ENCODE measurements at places on chromosomes 7 and 10.

DNA sequence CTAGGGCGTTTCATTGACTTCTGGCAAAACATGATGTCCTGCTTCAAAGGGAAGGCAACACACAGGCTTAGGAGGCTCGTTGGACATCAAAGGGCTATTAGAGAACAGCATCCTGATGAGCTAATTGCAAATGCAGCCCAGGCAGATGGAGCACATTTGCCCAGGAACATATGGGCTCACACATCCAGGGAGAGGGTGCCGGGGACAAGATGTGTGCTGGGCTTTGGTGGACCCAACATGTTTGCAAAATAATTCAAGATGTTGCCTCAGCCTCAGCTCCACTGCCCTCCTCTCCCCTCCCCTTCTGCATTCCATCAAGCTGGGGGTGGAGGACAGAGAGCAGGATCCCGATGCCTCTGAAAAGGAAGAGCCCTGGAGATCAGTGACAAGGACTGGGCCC is 217.1 kb upstream of the ZMIZ1 start:
- DNase-seq, result no peak

- DNase-seq, result no peak
Measured at GRCh38 chr10:124588736-124589490, 127.3 kb downstream of the LHPP start.

DNA sequence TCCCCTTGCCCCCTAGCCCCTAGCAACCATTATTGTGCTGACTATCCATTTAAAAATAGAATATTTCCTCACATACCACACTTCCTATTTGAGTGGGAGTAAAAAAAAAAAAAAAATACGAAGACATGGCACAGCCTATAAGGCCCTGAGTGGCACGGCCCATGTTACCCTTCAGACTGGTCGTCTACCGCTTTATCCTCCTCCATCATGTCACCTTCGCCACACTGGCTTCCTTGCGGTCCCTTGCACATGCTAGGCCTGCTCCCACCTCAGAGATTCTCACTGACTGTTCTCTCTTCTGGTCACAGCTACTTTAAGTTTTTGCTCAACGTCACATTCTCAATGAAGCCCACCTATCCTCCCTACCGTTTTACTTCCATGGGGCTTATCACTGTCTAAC is 130.3 kb downstream of the ATE1 start:
- no peak for DNase-seq

- DNase-seq, result no peak
Measured at GRCh38 chr10:131220601-131221171, 90.8 kb downstream of the TCERG1L start.

DNA sequence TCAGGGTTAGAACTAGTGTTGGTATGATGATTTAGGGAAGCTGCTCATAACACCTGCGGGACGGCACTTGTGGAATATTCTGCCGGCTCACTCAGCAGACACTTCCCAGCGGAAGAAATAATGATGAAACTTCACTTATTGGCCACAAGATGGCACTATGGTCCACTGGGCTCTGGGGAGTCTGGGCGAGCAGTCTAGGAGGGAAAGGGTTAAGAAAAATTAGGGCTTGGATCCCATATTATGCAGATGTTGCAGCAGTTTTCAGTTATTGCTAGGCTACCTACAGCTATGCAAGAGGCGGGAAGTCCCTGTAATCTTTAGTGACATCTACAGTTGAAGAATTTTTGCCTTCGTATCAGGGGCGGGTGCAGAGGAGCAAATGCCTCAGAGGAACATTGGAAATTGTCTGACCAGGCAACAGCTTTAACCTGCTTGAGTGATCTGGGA is 238.7 kb upstream of the PRSS58 start:
- peak; percentile 42 for DNase-seq

- DNase-seq, result no peak
Measured at GRCh38 chr10:132616170-132616995, 78.8 kb downstream of the INPP5A start.

DNA sequence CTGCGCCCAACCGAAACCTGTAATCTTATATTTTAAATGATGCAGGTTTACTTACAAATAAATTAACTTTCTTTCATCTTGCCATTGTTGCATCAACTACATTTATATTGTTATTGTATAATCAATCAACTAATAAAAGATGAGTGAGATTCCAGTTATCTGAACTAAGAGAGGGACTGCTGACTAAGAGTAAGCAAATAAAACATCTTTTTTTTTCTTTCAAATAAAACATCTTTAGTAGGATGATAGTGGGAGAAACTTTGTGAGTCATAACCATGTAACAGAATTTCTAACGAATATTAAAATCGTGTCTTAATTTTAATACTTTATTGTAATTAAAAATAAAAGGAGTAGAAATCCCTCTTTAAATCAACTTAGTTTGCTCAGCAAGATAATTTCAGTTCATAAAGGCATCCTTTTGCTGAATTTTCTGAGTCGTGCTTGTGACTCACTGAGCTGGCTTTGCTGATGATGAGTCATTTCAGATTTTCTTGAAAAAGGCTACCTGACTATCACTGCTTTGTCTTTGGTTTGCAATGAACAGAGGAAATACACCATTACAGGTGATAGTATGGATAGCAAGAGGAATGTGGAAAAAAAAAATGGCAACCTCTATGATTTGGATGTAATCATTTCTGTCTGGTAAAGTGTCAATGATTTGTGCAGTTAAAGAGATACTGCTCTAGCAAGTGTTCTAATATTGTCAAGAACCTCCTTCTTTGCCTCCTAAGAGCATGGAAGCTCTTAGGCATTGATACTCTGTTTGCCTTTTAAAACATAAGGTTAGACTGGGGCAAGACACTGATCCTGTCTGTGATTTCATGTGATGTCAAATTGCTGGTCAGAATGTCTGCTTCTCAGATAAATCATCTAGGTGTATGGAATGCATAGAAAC is 119.5 kb downstream of the GPR158 start:
- DNase-seq, result peak; percentile 71

- no peak for DNase-seq
Measured at GRCh38 chr7:74718336-74718735, 55.5 kb upstream of the NCF1 start.

GRCh38 chr10:122264931-122265330 is 6.2 kb upstream of the BTBD16 start:
- DNase-seq, result no peak

GRCh38 chr7:70679661-70680060 is 452.3 kb upstream of the GALNT17 start:
- DNase-seq, result no peak

- no peak for DNase-seq
Measured at GRCh38 chr10:115963848-115964247, 309.2 kb downstream of the GFRA1 start.

DNA sequence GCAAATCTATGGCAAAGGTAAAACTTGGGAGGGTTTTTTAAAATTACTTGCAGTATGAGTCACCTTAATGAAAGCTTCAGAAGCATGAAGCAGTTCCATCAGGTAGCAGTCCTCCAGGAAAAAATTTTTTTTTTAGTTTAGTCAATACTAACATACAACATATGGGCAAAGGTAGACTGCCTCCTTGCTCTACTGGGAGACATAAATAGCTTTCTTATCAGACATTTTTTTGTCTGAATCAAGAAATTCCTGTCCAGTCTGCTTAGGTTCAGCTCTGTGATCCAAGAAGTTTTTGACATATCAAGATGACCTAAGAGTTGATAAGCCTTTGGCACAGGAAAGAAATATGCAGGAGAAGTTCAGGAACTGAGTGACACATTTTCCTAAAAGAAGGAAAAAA is 171.5 kb upstream of the TCF7L2 start:
- no peak for DNase-seq

DNA sequence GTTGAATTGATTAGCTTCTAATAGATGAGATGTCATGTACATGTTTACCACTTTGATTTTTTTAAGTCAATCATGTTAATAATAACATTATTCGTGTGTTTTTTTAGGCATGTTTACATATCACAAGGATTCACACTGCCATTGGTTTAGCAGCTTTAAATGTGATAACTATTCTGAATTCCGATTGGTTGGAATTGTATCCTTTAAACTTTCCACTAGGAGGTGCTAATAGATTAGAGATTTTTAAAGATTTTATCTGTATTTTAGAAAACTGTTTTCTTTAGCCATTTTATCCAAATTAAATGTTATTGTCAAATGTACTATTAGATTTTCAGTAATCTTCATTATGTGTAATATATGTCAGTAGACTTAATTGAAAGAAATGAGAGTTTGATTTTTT is 83.2 kb downstream of the HECTD2 start:
- DNase-seq, result peak; percentile 32

DNA sequence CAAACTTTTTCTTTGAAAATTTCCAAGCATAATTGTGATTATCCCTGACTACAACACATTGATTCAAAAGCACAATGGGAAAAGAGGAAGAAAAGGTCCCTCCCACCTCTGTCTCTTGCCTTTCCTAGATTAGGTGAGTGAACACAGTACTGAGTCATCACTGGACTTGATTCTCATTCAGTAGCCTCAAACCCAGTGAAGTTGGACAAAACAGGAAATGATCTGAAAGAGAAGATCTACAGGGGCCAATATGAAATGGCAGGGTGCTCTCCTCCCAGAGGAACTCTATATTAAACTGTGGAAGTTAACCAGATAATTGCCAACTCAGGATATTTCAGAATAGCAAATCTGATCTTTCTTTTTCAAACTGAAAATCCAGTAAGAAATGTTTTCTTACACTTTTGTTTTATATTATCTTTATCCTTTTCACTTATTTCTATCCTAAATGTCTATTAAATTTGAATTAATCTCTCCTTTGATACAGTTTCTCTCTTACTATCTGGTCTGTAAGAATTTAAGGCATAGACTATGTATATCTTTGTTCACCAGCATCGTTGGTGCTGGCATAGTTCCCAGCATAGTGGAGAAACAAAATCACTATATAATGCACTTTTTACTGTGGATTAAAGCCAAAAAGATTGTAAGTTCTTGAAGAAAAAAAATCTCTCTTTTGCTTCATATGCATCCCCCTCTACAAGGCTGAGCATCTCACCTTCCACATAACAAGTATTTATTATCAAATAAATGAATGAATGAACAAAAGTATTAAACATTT is 41.4 kb upstream of the IKZF1 start:
- DNase-seq, result no peak

DNA sequence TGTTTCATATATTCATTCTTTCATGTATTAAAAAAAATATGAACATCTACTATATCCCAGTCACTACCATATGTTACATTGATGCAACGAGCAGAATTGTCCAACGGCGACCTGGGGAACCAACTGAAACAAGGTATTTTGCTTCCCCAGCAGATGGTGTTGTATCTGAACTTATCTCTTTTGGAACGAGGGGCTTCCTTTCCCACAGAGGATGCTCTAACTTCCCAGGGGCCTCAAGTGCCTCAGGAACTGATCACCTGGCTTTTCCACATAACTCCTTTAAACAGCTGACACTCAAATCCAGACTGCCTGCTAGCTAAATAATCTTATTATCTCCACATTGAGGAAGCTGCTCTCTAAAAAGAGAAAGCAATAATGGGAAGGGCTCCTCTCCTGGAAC is 259.3 kb downstream of the HTR7 start:
- DNase-seq, result no peak

- no peak for DNase-seq
Measured at GRCh38 chr7:78329001-78329655, 530.6 kb downstream of the PHTF2 start.

GRCh38 chr7:73715648-73716317 is 3.7 kb downstream of the STX1A start:
- peak; percentile 93 for DNase-seq

GRCh38 chr7:69643708-69644445 is 45.6 kb downstream of the AUTS2 start:
- DNase-seq, result no peak

- no peak for DNase-seq
Measured at GRCh38 chr7:101108961-101109360, 17.9 kb upstream of the SERPINE1 start.

DNA sequence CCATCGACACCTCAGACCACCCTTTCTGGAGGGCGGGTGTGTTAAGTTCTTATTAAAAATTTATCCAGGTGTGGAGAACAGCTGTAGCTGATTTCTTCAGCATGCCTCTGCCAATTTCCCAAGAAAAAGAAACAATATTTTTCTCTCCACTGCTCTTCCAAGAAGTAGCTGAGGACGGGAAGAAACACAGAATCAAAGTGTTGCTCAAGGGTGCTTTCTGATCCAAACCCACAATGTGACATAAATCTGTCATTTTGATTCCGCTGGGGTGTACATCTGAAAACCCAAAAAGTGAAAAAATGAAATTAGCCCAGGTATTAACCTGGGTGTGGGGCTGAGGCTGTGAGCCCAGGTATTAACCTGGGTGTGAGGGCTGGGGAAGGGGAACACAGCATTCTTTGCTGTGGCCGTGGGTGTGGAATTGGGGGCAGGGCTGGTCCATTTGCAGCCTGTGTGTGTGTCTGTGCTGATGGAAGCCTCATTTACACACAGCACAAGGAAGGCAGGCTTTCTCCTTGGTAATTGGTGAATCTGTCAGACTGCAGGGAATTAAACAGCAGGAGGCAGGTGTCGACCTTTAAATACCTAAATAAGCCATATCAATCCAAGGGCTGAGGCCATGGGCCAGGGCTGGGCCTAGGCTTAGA is 48.4 kb upstream of the CCDC3 start:
- no peak for DNase-seq

GRCh38 chr7:130649004-130649790 is 19.4 kb downstream of the COPG2 start:
- peak; percentile 68 for DNase-seq

DNA sequence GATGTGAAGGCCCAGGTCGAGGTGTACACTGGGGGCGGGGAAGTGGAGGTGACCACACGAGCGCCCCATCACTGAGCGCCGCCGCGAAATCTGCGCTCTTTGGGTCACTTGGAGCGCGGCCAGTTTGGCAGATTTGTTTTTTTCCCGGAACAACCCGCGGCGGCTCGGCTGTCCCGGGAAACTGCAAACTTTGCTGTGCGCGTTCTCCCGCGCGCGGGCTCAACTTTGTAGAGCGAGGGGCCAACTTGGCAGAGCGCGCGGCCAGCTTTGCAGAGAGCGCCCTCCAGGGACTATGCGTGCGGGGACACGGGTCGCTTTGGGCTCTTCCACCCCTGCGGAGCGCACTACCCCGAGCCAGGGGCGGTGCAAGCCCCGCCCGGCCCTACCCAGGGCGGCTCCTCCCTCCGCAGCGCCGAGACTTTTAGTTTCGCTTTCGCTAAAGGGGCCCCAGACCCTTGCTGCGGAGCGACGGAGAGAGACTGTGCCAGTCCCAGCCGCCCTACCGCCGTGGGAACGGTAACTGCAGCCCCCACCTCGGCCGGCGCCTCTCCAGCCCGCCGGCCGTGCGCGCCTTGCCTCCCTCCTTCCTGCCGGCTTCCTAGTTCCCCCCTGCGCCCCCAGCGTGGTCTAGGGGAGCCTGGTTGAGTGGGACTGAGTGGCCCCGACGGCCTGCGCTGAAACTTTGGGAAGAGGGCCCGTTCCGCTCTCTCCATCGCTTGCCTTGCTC is at the start of gene CASP7:
CASP7 (plus strand) TSS at position 450 of the 727 bp plus-strand sequence. CDS start 17,582 bp downstream, outside the sequence.
- DNase-seq, result peak; percentile 84

- no peak for DNase-seq
Measured at GRCh38 chr7:115227473-115228235, 305.8 kb downstream of the MDFIC start.

- DNase-seq, result no peak
Measured at GRCh38 chr10:14415676-14416307, 85.1 kb upstream of the FRMD4A start.

DNA sequence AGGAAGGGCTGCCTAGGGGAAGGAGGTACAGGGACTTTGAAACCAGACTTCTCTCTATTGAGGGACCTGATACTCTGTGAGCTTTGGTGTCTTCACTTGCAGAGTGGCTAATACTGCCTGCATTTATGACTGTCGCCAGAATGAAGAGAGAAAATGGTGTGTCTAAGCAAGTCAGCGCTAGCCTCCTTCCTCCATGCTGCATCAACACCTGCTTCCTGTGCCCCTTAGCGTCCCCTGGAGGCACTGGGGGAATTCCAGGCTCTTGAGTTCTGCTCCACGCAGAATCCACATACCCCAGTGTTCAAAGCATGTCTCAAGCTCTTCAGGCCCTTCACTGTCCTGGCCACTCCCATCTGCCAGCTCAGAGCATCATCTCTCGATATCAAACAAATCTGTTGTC is 140.5 kb downstream of the PKD1L1 start:
- DNase-seq, result no peak
